ENCODE measurements at places on chromosomes 1 and 21.

DNA sequence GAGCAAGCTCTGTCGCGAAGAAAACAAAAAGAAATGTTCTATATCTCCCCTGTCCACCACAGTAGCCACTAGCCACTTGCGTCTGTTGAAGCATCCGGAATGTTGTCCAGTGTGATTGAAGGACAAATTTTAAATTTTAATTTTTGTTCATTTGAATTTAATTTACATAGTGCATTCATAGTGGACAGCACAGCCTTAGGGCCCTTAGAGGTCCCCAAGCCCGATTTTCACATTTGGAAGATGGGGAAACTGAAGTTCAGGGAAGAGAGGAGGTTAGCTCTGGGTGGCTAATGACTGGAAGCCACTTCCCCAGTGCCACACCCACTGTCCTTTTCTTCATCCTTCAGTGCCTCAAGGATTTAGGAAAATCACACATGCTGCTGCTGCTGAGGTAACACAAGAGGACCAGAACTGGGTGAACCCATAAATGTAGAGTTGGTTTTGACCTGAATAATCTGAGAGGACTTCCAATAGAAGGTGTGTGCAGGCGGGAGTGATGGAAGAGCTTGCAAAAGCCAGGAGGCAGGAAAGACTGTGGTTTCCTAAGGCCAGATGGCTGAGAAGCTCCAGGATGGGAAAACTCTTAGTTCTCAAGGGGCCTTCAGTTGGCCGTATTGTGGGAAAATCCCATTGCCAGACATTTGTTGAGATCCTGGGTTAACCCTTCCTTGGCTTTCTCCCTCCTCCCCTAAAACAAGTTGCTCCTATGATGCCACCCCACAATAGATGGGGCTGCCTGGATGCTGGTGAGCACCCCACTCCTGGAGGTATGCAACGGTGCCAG lies 49.5 kb downstream of the TRIM11 start:
- DNase-seq = no peak

DNA sequence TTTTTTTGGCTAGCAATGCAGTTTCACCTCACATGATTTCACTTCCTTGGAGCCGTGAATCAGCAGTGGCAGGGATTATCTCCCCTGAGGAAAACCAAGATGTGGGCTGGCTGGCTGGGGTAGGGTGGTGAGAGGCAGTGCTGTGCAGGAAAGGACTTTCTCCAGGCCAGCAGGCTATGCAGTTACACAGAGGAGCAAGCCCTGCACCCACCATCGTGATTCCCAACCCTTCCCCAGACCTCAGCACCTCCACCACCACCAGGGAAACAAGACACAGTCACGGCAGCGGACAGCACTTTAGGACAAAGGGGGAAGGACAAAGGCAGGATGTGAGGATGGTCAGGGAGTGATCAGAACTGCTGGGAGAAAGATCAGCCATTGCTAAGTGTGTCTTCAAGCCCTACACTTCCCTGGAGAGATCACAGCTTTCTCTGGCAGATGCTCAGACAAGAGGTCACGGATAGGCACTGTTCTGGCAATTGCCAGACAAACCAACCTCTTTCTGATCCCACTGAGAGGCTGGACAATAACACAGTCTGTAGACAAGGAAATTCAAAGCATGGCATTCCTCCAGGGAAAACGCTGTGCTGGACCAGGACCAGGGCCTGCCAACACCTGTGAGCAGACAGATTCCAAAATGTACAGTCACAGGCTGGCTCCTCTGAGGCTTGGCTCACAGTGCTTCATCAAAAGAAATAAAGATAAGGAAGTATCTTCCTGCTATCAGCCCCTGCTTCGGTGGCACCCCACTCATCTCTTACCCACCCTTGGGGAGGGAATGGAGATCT lies 509.4 kb downstream of the SMYD3 start:
- peak; percentile 65 for DNase-seq

GRCh38 chr1:202590975-202591411 lies 119.3 kb downstream of the SYT2 start:
- no peak for DNase-seq

DNA sequence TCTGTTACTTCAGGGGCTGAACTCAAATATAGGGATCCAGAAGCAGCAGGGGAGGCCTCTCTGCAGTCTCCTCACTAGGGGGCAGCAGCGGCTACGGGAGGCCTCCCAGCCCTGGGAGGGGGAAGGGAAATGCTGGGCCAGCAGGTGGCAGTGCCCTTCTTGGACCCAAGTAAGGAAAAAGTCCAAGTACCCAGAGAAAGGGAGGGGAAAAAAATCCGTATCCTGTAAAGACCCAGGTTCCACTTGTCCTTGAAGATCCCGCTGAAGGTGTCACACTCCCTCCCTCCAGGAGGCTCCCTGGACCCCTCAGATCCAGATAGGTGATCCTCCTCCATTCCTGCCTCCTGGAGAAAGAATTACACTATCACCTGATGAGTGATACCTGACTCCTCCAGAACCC lies 14.1 kb upstream of the NUAK2 start:
- DNase-seq = peak; percentile 71

GRCh38 chr21:43645136-43645891 lies 14.0 kb downstream of the HSF2BP start:
- DNase-seq = peak; percentile 97

GRCh38 chr1:161197560-161198193 lies 1.2 kb downstream of the ADAMTS4 start:
- DNase-seq = no peak

- DNase-seq = no peak
Observed at GRCh38 chr1:65157546-65157941, 9.5 kb downstream of the AK4 start.

GRCh38 chr1:152486400-152487006 lies 24.1 kb upstream of the LCE5A start:
- DNase-seq = no peak

DNA sequence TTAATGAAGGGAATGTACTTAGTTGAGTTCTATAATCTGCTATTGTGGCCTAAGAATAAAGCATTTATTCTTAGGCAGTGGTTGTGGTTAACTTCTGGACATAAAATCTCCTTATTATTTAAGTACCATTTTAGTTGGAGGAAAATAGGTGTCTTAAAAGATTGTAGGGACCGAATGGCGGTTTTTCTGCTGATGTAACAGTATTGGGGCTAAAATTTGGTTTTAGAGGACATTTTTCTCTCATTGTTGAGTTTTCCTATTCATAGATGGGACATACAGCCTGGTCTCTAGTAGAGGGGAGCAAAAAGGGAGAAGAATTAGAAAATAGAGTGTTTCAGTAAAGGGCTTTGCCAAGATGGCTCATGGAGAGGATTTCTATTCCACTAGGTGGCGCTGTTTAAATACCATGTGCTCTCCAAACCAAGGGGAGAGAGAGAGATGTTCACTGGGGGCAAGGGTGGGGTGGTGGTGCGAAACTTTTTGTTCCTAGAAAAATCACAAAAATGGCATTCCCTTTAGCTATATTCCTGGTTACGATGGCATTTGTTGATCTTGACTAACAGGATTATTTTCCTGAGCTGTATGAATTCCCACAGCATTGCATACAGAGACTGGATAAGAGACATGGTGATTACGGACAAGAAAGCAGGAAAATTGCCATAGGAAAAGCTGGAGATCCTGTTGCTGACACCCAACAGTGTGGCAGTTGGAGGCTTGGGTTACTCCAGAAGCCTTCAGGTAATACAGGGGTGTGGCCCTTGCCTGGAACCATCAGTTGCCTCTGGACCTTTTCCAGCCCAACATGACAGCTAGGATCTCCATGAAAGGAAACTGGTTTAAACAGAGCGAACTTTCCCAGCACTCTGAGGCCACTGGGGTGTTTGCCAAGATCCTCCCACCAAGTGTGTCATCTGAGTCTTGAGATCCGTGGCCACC lies 18.2 kb upstream of the FCGR2A start:
- peak; percentile 72 for DNase-seq

DNA sequence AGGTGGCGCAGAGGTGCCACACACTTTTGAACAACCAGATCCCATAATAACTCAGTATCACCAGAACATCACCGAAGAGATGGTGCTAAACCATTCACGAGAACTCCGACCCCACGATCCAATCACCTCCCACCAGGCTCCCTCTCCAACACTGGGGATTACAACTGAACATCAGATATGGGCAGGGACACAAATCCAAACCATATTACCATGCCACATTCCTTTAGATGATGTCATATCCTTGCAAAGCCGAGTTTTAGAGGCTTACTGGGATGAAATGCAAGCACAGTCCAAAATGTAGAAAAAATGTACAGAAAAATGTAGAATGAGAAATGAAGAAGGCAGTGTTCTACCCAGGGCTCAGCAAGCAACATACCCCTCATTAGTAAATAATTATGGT lies 64.7 kb downstream of the SGIP1 start:
- DNase-seq = peak; percentile 81

DNA sequence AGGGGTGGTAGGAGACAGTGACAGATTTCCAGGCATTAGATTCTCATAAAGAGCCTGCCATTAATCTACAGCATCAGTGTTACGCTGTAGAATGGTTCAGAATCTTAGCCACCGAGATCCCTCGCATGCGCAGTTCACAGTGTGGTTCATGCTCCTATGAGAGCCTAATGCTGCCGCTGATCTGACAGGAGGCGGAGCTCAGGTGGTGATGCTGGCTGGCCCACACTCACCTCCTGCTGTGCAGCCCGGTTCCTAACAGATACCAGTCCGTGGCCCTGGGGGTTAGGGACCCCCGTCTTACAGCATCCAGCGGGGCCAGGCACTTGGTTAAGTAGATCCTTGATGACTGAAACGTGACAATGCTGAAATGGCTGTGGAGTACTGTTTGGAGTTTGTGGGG lies 163.6 kb upstream of the C1orf21 start:
- DNase-seq = no peak

- DNase-seq = no peak
Observed at GRCh38 chr1:37112430-37112829, 78.1 kb upstream of the GRIK3 start.

GRCh38 chr1:83929184-83929583 lies 69.7 kb downstream of the TTLL7 start:
- peak; percentile 58 for DNase-seq

GRCh38 chr1:78408810-78409209 lies 82.0 kb upstream of the PTGFR start:
- DNase-seq = no peak

GRCh38 chr1:242743983-242744780 lies 219.7 kb upstream of the PLD5 start:
- no peak for DNase-seq

GRCh38 chr1:38616846-38617245 lies 242.7 kb downstream of the RRAGC start:
- no peak for DNase-seq

DNA sequence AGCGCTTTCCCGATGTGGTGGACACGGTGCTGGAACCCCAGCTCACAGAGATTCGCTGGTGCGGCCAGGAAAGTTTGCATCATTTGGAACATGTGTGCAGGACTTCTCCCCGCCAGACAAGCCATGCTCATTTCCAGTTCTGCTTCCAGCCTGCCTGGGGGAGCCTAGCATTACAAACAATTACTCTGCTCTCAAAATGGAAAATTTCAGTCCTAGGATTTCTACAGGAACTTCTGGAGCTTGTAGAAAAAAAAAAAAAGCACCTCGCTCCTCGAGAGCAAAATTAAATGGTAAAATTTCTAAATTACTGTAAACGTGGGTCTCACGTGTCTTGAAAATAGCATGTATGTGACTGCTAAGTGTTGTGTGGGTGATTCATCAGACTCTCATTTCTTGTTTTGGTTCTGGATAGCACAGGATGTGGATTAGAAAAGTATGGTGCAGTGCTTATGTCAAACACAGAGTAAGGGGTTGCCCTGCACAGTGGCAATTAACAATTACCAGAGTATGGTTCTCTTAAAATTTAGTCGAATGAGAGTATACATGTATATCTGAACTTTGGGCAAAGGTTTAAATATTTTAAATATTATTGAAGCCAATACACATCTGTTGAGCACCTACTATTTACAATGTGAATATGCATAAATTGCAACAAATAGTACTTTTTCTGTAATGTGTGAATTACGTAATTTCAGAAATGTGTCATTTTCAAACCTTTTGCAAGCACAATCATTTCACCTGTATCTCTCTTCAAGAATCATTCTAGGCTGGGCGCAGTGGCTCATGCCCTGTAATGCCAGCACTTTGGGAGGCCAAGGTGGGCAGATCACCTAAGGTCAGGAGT lies 61.8 kb upstream of the PTGFRN start:
- DNase-seq = peak; percentile 82

DNA sequence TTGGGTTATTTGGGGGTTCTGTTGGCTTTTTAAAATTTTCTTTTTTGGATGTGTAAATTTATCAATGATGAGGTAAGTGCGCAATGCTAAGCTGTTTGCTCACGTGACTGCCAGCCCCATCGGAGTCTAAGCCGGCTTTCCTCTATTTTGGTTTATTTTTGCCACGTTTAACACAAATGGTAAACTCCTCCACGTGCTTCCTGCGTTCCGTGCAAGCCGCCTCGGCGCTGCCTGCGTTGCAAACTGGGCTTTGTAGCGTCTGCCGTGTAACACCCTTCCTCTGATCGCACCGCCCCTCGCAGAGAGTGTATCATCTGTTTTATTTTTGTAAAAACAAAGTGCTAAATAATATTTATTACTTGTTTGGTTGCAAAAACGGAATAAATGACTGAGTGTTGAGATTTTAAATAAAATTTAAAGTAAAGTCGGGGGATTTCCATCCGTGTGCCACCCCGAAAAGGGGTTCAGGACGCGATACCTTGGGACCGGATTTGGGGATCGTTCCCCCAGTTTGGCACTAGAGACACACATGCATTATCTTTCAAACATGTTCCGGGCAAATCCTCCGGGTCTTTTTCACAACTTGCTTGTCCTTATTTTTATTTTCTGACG lies 3.1 kb downstream of the OLIG2 start:
- no peak for DNase-seq

All from fibroblast of villous mesenchyme (primary cell).